ENCODE measurements at places on chromosomes 7 and 10.

GRCh38 chr7:141280100-141280499 is 206.2 kb downstream of the TMEM178B start:
- no peak for DNase-seq

DNA sequence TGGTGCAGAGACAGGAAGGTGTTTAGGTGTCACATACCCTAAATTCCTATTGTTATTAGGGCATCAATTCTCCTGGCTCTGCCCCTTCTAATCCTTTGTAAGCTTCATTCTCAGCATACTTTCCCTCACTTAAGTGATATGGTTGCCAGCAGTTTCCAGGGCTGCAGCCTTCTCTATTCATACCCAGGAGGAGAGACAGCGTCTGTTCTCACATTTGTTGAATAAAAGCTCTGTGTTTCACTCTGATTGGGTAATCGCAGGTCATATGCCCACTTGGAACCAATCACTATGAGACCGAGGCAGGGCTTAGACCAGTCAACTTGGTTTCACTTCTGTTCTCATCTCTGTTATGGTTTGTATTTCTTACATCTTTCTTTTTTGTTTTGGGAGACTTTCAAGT is 109.6 kb upstream of the MTPN start:
- no peak for DNase-seq

DNA sequence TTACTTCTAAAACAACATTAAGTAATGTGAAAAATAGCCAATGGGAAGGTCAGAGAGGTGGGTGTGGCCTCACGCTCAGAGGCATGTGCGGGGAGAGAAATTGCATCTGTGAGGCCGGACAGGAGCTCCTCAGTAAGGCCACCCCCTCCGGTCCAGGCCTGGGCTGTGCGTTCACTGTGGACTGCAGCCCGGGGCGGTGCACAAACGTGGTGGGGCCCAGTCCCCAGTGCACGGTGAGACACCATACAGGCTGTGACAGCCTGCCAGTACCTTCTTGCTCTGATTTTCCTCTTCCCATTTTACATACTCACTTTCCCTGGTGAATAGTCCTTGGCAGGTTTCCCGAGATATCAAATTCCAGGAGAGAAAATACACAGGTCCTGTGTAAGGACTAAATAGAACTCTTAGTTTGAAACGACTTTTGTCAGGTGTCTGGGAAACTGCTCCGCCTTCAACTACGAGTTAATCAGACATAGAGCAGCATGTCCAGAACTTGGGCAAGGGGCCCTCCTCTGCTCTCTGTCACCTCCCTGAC is 174.1 kb upstream of the MKI67 start:
- no peak for DNase-seq

- no peak for DNase-seq
Observed at GRCh38 chr10:132366499-132366898, 30.5 kb upstream of the PWWP2B start.

- DNase-seq: no peak
Observed at GRCh38 chr7:136654406-136654805, 214.0 kb upstream of the CHRM2 start.

DNA sequence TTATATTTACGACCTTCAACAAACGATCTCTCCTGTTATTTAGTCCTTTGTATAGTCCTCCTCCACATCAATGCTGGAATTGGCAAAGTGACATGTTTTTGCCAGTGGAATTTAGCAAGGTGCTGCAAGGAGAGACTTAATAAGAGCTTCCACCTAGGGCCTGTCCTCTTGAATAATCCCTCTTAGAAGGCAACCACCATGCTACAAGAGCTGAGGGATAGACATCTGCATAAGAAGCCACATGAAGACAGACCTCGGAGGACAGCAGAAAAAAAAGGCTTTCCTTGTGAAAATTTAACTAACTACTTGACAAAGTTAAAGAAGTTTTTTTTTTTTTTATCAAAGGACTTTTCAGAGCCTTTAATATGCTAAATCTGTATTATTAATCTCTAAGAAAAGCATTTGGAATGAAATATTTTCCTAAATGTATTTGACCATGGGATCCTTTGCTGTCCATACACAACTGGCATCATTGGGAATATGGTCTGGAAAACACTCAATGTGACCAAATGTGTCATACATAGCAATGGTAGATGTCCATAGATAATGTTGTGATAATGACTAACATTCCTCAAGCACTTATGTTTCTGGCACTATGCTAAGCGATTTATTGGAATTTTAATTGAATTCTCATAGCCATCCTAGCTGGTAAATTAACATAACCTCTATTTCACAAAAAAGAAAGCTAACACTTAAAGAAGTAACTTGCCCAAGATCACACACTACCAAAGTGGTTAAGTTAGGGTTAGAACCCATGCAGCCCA is 13.2 kb downstream of the HYCC1 start:
- DNase-seq: no peak

GRCh38 chr10:97726636-97727178 is 10.2 kb upstream of the ZFYVE27 start:
- DNase-seq: no peak

- DNase-seq: no peak
Observed at GRCh38 chr7:70242826-70243225, 644.6 kb downstream of the AUTS2 start.

- no peak for DNase-seq
Observed at GRCh38 chr7:7639421-7639820, 1.1 kb upstream of the UMAD1 start.

DNA sequence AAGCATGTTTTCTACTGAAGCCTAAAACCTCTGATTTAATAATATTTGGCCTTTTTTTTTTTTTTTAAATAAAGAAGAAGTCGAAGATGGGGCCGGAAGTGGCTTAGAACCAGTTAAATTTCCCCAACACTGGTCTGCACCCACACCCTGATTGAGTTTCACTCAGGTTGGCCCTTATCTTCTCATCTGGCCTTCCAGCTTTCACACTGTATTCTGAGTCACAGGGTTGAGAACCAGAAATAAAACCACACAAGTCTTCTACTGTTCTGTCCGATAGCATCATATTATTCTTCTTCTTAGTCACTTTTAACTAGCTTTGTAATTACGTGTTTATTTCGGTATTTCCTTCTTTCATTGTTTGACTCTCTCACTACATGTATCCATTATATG is 9.9 kb downstream of the ZNF365 start:
- peak; percentile 38 for DNase-seq

DNA sequence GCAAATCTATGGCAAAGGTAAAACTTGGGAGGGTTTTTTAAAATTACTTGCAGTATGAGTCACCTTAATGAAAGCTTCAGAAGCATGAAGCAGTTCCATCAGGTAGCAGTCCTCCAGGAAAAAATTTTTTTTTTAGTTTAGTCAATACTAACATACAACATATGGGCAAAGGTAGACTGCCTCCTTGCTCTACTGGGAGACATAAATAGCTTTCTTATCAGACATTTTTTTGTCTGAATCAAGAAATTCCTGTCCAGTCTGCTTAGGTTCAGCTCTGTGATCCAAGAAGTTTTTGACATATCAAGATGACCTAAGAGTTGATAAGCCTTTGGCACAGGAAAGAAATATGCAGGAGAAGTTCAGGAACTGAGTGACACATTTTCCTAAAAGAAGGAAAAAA is 171.5 kb upstream of the TCF7L2 start:
- no peak for DNase-seq

DNA sequence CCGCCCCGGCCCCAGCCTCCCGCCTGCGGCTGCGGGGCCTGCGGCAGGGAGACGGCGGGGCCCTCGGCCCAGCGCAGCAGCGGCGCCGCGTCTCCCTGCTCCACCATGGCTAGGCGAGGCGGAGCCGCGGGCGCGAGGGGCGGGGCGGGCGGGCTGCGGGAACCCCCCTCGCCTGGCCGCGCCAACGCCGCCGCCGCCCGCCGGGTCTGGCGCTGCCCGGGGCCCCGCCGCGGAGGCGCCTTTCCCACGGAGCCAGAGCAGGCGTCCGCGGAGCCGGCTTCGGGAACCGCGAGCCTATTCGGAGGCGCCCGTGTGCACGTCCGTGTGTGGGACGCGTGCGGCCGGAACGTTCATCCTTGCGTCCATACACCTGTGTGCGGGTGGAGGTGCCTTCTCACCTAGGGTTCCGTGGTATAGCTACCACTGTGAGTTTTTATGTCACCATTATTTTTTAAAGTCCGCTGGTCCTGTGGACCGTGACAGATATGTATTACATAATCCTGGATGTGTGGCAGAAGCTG is at the start of gene DENND11:
TSS of gene DENND11 (minus strand) at position 120 of the 521 bp plus-strand sequence. CDS start at position 107, 13 bp downstream.
- peak; percentile 39 for DNase-seq

GRCh38 chr10:86211691-86212390 is 154.8 kb downstream of the GRID1 start:
- no peak for DNase-seq

GRCh38 chr7:130189343-130189742 is 15.9 kb downstream of the TMEM209 start:
- no peak for DNase-seq
